Left ventricle myocardium inferior (tissue), 1 donor: ENCODE measurements at places on chromosomes 3 and 15.

DNA sequence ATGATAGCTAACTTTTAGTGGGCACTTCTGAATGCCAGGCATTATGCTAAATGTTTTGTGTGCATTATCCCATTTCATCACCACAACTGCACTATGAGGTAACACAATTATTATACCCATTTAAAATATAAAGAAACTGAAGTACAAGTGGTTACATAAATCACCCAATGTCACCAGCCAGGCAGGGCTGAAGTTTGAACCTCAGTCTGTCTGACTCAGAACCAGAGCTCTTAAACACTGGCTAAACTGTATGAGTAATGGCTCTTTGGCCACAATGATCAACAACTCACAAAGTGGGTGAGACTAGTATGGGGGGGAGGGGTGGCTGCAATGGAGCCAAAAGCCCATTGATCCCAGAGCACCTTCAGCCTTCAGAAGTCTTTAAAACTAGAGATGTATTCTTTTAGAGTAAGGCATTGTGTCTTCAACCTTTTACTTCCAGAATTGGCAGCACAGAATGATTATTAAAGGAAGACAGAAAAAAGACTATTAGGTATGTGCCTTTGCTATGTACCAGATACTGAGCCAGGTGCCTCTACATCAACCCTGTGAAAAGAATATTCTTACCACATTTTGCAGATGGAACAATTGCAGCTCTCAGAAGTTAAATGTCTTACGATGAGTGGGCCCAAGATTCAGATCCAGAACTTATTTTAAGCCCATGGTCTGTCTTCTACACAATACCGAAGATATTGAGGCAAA, 166.9 kb downstream of the UACA start:
- DNase-seq: no peak

DNA sequence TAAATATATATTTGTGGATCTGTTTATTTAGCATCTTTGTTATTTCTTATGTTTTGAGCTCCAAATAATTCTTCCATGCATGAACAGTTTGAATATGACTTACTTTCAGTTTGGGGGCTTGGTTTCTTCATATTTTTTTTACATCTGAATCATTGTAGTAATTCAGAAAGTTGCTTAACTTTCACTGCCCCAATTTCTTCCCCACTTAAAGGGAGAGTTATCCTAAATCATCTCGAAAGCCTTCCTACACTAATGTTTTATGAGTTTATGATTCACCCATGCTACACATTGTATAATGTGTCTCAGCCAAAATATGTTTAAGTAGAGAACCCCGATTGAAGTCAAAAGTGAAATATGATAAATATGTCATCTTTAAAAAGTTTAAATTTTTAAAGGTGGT, 47.8 kb downstream of the SPRED1 start:
- DNase-seq: no peak

GRCh38 chr3:31423482-31423881, 109.2 kb upstream of the STT3B start:
- DNase-seq: no peak

DNA sequence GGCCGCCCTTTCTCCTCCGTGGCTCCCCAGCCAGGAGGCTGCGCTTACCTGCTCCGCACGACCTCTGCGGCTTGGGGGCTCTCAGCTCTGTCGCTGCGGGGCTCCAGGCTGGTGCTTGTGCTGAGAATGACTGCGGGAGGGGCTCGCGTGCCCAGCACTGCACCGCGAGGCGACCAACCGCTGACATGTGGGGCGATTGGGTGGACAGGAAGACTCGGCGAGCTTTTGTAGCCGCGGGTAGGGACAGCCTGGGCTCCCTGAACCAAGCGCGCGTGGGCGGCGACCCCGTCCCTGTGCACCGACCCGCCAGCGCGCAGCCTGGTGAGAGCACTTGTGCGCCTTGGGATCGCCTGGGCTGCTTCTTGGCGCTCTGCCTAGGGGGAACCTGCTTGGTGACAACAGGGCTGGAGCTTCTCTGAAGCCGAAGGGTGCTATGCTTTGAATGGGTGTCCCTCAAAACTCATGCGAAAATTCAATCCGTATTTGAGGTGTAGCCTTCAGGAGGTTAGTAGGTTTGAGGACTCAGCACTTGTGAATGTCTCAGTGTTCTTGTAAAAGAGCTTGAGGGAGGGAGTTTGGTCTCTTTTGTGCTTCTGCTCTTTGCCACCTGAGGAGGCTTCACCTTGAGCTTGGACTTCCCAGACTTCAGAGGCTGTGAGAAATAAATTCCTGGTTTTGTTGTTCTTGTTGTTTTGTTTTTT, 50.4 kb downstream of the IL12A start:
- DNase-seq: no peak

- peak; percentile 9 for DNase-seq
Measured at GRCh38 chr3:46675426-46675825, 18.1 kb downstream of the ALS2CL start.

- no peak for DNase-seq
Measured at GRCh38 chr3:41065340-41065739, 134.0 kb upstream of the CTNNB1 start.

DNA sequence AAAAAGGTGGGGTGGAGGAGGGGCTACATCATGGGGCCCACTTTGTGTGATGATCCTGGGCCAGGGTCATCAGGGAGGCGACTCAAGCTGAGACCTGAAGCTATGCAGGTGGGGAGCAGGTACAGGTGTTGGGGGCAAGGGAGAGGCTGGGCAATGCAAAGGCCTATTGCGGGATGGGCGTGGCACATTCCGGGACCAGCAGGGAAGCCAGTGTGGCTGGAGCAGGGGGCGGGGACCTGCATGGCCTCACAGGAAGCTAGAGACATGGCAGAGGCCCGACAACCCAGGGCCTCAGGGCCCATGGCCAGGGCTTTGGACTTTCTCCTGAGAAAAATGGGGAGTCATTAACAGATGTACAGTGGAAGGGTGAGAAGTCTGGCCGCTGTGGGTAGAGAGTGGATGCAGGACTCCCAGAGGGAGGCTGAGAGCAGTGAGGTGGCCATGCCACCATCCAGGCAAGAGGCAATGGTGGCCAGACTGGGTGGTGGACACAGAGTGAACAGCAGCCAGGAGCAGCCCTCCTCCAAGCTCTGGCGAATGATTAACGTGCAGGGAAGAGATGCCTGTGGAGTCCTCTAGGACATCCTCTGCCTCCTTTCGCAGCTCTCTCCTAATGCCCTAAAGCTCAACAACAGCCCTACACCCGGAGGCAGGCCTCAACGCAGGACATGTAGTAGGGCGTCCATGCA, 122.6 kb upstream of the ATP2B2 start:
- no peak for DNase-seq

DNA sequence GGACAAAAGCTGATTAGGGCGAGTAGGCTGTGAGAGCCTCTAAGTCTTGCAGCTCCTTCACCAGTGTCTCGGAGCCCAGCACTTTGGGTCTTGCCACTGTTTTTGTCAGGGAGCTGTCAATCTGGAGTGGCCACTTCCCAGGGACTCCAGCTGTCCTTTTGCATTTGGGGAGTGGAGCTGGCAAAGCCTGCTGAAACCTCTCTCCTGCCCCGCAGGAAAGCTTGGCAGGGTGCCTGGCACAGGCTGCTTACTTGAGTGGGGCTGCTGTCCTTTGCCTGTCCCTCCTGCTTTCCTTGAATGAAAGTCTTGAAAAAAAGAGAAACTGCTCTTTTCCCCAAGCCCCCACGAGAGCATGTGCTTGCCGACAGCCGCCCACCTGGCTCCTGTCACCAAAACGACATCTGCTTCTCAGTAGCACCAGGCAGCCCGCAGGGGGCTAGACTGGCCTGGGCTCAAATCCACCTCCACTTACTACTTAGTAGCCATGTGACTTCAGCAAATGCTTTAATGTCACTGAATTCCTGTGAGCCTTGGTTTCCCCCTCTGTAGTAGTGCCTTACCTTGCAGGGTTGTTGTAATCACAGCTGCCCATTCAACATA, 13.7 kb downstream of the USP13 start:
- peak; percentile 84 for DNase-seq

GRCh38 chr15:48946840-48947187, 16.9 kb downstream of the SHC4 start:
- DNase-seq: no peak

GRCh38 chr3:128488991-128489673, 3.9 kb downstream of the GATA2 start:
- DNase-seq: peak; percentile 57

GRCh38 chr15:67135494-67135893, 70.1 kb downstream of the SMAD3 start:
- no peak for DNase-seq

GRCh38 chr3:56087451-56088053, 380.7 kb downstream of the ERC2 start:
- no peak for DNase-seq

GRCh38 chr3:169350228-169350627, 313.3 kb downstream of the MECOM start:
- no peak for DNase-seq

- no peak for DNase-seq
Measured at GRCh38 chr3:183259621-183260020, 6.6 kb downstream of the B3GNT5 start.

DNA sequence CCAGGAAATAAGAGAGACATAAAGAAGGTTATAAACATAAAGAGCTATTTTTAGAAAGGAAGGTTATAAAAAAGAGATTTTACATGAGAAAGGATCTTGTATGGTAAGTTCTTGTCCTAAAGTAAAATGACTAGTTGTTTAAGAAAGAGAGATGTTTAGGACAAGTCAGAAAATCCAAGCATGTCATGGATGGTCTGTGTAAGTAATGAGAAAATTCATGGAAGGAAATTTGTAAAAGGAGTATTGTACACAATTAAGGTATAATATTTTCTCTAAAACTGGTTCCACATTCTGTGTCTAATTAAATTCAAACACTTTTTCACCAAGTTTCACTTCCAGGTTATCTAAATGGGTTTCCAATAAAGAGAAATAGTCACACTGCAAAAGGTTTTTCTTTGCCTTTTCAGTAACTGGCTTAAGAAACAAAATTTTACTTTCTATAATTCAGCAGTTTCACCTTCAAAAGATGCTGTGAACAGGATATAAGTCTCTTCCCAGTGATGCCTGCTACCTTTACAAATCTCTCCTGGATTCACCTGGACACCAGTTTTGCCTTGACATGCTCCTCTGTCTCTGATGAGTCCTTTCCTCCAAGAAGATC, 455.7 kb downstream of the ZIC1 start:
- DNase-seq: no peak

GRCh38 chr15:101092156-101092866, 159.5 kb downstream of the CHSY1 start:
- DNase-seq: no peak

DNA sequence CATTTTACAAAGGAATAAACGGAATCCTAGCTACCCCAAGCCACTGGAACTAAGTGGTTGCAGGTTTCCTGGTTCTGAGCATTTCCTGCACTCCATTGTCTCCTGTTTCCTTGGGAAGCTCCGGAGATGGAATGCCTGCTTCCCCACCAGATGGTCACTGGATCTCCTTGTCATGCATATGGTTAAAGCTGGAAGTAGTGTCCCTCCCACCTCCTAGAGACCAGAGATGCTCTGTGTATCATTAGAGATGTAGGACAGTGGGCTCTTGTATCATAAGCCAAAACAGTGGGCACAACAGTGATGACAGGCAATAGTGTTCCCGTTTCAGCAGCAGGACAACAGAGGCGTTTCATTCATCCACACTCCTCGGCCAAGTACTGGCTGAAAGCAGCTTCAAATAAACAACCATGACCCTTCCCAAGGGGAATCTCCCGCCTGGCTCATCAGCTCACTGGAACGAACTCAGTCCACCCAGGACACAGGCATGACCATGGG, 136.2 kb upstream of the EIF1B start:
- no peak for DNase-seq

GRCh38 chr15:92074646-92075045, 221.1 kb downstream of the SLCO3A1 start:
- DNase-seq: peak; percentile 56

DNA sequence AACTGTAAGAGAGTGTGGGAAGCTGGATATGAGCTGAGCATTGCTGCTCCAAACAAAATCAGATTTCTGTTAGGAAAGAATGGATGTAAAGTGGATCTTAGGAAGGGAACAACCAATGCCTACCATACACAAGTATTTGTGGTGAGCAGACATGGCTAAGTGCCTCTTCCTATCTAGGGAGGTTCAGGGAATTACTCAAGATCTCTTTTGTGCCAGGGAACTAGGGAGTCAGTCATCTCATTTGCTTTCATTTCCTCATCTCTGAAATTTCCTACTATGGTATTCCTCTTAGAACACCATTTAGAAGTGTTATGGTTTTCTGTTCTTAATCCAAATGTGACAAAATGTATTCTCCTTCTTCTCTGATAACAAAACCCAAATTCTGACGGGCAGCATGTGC, 396.5 kb downstream of the FHIT start:
- DNase-seq: no peak

DNA sequence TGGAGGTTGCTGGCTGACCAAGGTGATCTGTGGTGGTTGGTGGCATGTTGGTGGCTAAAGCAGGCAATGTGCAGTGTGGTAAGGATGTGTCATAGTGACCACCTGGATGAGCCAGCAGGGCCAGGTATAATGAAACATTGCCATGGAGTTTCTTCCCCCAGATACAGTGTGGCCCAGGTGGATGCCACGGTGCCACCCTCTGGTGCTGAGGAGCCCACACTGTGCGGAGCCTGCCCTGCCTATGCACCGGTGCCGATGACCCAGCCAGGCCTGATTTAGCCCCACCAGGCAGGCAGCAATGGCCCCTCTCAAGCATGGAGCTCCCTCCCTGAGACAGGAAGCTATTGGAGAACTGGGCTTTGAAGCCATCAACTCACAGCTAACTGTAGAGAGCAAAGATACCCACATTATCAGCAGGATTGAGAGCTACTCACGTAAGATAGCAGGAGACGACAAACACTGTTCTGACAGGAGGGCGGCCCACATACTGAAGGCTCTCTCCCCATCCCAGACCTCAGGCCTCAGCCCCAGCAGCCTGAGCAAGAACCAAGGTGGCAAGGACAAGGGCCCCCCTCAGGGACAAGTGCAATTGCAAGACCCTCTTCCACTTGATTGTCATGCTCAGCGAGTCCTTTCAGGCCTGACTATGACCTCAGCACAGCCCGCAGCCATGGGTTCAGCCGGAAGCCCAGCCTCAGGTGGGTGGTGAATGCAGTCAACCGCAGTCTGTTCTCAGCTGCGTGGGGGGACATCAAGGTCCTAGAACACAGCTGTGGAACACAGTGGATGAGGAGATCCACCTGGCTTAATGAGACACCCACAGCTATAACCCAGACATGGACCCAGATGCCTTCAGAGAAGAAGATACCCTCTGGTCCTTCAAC, 82.8 kb upstream of the CDV3 start:
- DNase-seq: no peak

- DNase-seq: no peak
Measured at GRCh38 chr3:45640724-45641361, 46.3 kb downstream of the LIMD1 start.
